Activated T-helper 1 cell treated with Interleukin-2 at 50 U/mL for 16 hours (primary cell): ENCODE measurements at places on chromosomes 1 and 21.

DNA sequence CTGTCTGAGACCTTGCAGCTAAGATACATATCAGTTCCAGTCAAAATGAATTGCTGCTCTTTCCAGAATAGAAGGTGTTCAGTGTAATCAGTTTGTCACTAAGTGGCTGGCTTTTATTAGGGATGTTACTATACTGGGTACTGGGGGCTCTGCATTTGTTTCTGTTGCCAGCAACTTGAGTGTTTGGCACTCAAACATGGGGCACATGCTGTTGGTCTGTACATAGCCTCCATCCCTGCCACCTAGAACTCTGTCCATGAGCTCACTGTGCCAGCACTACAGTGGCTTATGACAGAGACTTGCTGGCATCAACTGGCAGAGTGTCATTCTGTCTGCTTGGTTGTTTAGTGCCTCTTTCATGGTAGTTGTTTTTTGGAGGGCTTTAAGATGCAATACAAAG lies 45.1 kb downstream of the RGSL1 start:
- no peak for DNase-seq

- DNase-seq = no peak
Observed at GRCh38 chr1:185864889-185865517, 130.8 kb downstream of the HMCN1 start.

- DNase-seq = no peak
Observed at GRCh38 chr1:163115887-163116286, 46.7 kb downstream of the RGS4 start.

DNA sequence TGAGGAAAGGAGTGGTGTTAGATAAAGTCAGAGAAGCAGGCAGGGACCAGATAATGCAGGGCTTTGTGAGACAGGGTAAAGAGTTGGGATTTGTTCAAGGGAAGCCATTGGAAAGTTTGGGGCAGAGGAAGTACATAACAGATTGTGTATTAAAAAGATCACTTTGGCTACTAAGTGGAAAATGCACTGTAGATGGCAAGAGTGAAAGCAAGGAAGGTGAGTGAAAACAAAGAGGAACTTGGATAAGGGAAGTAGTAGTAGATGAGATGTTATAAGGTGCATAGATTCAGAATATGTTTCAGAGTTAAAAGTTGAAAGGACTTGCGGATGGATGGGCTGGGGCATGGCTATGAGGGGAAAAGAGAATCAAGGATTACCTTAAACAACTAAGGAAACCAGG lies 17.4 kb downstream of the MRPL39 start:
- DNase-seq = no peak

GRCh38 chr1:88089961-88090360 lies 594.1 kb upstream of the PKN2 start:
- no peak for DNase-seq

GRCh38 chr1:47388030-47388890 lies 27.8 kb upstream of the FOXE3 start:
- no peak for DNase-seq

DNA sequence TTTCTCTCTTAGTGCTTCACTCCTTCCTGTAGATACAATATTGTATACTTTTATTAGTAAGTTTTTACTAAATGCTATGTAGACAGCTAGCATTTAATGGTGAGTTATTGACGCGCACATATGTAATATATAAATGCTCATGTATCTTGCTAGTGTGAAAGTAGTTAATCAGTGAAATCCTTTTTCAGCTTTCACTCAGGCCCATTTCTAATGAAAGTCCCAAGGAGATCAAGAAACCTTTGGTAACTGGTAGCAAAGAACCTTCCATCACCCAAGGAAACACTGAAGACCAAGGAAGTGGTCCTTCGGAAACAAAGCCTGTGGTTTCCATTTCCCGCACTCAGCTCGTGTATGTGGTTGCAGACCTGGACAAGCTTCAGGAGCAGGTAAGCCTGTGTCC lies 27.2 kb downstream of the AGT start:
- DNase-seq = no peak

- DNase-seq = no peak
Observed at GRCh38 chr1:188432427-188432826, 1603.7 kb downstream of the PLA2G4A start.

- DNase-seq = peak; percentile 24
Observed at GRCh38 chr1:148318123-148318903, 164.8 kb downstream of the PPIAL4G start.

DNA sequence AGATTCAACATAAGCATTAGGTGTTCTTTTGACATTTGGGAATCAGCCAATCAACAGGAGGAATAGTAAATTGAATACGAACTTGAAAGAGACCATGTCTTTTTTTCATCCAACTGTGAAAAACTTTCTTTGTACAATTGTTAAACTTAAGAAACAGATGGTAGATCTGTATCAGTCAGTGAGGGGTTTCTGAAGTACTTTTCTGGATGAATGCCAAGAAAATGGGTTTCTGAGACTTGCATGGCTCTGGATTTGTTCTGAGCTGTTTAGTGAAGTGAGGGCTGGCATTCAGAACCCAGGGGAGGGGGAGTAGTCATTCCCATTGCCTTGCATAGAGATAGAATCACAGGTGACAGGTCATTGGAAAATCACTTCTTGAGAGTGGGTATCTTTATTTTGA lies 37.4 kb downstream of the PTPRC start:
- no peak for DNase-seq

GRCh38 chr1:204114606-204115005 lies 37.2 kb downstream of the ETNK2 start:
- DNase-seq = no peak

DNA sequence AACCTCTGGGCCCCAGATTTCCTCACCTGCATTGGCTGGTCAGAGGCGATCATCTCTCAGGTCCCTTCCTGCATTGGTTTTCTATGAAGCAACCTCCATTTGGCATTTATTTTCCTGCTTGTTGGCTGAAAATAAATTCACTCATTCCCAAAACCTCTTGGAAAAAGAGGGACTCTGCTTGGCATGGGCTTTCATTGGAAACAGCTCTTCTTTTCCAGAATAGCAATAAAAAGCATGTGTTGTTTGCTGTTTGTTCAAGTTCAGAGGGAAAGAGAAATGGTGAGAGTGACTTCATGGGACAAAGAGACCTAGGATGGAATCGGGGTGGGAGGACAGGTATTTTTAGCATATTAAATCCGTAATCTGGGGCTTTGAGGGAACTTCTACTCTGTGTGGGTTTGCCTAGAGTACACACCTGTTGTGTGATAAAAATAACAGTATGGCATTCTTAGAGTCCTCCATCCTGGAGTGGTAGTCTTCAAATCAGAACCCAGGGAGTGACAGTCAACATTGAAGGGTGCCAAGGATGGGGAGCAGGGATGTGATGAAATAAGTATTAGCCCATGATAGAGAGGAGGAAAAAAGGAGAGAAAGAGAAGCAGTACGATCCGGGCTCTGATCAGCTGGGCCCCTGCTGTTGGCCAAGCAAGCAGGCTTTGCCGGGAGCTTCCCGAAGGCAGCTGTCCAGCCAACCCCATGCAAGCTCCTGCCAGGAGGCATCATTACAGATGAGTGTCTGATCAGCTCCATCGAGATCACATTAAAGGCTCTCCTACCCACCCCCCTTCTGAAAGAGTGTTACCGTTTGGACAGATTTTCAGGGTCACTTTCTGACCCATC lies 131.9 kb upstream of the NFIA start:
- no peak for DNase-seq

GRCh38 chr1:53979712-53980450 lies 33.7 kb downstream of the LRRC42 start:
- no peak for DNase-seq

DNA sequence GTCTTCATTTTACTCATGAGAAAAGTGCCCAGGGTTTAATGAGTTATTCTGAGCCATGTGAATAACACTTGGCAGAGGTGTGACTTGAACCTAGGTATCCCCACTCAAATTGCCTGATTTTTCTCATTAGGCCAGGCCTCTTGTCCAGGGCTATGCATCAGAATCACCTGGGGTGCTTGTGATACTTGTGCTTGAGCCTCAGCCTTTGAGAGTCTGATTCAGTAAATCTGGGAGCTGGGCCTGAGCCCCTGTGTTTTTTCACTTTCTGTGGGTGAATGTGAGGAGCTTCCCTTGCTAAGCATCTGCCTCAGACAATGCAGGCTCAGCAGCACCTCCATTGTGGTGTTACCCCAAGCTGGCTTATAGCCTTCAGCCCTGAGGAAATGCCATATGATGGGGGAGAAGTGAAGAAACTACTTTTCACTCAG lies 127.1 kb downstream of the S1PR1 start:
- DNase-seq = no peak

DNA sequence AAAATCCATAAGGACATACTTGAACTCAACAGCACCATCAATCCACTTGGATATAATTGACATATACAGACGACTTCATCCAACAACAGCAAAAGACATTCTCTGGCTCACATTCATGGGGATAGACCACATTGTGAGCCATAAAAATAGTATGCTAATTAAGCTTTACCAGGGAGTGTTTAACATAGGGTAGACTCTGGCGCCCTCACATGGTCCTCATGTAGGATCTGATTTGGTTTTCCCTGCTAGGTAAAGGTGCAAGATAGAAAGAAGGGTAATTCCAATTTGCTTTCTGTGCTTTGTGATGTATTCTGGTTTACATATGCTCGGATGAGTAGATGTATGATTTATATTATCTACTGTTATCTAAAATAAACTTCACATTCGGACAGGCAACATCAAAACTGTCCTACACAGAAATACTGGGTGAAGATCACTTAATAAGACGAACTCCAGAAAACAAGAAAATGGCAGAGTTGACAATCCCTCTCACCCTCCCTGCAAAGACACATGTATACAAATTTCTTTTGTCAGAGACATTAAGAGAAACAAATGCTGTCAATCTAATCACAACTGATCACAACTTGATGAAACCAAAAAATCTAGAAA lies 27.7 kb downstream of the CR1L start:
- no peak for DNase-seq

- no peak for DNase-seq
Observed at GRCh38 chr1:90356101-90356500, 361.0 kb downstream of the BARHL2 start.

GRCh38 chr1:100469578-100469977 lies 68.4 kb upstream of the GPR88 start:
- DNase-seq = no peak

DNA sequence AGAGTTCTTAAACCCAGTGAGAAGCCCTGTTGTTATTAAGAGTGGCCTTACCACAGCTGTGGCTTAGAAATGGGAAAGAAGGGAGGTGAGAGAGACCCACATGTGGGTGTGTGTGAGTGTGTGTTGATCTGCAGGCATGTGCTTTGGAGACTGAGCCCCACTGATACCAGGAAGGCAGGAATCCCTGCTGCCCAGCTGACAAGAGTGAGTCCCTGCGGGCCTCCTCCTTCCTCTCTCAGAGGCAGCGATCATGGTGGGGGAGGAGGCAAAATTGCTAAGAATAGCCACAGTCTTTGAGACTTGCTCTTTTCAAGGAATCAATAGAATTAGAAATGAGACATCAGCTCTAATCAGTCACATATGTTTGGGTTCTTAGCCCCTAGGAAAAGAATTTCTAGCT lies 87.0 kb upstream of the WARS2 start:
- no peak for DNase-seq

GRCh38 chr1:110637475-110637874 lies 31.3 kb upstream of the KCNA2 start:
- DNase-seq = no peak

DNA sequence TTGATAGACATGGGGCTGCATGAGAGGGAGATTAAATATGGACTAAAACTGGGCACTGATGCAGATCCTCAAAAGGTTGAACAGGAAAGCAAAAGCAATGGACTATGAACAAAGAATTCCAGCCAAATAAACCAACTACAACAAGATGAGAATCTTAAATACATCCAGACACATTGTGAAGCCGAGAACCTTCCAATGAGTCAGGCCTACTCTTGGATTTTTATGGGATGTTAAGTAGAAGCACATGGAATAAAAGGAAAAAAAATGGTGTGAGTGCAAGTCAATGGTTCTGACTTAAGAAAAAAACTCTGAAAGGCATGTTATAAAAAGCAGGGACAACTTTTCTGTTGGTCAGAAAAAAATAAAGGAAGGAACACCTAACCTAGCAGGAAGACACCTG lies 227.2 kb downstream of the DPYD start:
- no peak for DNase-seq

GRCh38 chr1:59901770-59902388 lies 24.7 kb downstream of the CYP2J2 start:
- DNase-seq = no peak

DNA sequence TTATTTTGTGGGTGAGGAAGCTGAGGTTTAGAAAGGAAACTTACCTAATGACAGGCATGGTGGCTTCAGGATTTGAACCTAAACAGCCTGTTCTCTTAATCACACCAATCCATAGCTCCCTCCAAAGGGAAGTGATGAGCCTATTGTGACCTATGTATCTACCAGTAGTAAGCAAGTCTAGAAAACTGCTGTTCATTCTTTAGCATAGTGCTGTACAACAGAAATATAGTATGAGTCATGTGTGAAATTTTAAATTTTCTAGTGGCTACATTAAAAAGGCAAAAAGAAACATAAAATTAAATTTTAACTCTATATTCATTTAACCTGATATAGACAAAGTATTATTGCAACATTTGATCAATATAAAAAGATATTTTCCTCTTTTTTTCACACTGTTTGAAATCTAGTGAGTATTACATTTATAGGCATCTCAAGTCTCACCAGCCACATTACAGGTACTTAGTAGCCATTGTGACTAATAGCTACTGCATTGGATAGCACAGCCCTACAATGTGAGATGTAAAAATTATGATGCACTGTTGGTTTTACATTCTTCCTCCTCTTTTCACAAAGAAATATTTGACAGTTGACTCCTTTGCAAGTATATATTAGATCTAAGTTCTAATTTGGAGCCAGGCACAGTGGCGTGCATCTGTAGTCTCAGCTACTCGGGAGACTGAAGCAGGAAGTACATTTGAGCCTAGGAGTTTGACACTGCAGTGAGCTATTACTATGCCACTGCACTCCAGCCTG lies 16.6 kb downstream of the IPO9 start:
- no peak for DNase-seq

DNA sequence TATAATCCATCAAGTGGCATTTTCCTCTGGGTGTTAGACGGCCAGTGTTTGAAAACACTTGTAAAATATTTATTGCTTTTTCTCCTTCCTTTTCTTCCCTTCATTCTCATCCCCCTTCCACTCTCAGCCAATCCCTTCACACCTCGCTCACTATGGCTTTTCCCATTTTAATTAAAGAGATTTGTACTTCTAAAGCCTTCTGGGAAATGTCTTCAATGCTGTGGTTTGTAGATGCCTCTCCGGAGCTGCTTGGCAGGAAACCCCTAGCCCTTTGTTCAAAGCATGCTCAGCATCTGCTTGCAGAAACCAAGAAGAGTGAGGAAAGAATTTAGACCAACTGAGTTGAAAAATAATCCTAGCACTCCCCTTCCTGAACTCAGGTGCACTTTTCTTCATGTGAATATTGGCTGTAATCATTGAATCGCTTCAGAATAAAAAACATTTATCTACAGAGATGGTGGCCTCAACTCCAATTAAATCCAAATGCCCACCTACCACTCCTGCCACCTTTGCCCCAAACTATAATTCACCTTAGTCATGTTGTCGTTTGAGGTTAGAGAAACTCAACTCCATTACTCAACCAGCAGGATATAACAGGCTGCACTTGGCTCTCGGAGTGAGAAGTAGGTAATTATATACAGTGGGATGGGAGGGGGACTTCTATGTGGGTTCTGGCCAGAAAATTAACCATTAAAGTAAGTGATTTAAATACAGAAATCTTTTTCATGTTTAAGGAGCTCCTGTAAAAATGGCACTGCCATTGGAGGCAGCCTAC lies 659.4 kb upstream of the CAMK1G start:
- no peak for DNase-seq
